ENCODE measurements at places on chromosomes 5 and 9.

GRCh38 chr9:120925535-120926396 is 830 bp downstream of the TRAF1 start:
- DNase-seq = no peak

DNA sequence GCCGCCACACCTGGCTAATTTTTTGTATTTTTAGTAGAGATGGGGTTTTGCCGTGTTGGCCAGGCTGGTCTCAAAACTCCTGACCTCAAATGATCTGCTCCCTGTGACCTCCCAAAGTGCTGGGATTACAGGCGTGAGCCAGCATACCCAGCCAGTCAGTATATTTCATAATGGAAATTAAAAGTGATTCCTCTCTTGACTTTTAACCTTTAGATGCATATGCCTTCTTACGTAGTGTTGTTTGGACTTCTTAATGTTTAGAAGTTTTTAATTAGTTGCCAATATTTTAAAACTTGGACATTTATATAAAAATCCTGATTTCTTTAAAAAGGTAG is 22.4 kb downstream of the DENND4C start:
- no peak for DNase-seq

GRCh38 chr9:79481846-79482477 is 89.8 kb upstream of the TLE4 start:
- DNase-seq = no peak

DNA sequence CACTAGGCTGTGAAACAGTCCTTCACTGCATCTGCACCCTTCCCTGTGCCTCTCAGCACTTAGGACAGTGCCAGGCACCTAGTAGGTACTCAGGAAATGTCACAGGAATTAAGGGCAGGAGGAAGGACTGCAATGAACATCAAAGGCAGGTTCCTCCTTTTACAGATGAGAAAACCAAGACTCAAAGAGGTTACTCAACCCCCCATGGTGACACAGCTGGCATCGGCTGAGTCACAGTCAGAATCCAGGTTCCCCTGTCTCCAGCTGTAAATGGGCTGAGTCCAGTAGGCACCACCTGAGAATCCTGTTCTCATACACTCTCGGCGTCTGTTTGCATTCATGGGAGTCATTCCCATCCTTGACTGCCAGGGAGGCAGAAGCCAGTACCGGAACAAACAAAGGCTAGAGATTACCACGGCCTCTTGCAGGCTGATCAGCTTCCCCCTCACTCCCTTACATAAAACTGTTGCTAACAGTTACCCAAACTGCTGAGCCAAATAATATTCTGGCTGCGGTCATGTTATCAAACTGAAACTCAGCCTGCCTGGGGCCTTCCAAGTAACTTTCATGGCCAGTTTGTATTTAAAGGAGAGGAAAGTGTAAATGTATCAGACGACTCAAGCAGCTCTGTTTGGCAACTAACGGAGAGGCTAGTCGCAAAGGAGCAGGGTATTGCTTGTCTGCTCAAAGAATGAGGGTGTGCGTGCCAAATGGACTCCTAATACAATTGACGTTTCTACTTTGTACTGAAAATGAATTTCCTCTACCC is 201.7 kb downstream of the PAPPA start:
- DNase-seq = peak; percentile 50

- DNase-seq = peak; percentile 58
Observed at GRCh38 chr5:133130387-133131118, 78.7 kb downstream of the HSPA4 start.

DNA sequence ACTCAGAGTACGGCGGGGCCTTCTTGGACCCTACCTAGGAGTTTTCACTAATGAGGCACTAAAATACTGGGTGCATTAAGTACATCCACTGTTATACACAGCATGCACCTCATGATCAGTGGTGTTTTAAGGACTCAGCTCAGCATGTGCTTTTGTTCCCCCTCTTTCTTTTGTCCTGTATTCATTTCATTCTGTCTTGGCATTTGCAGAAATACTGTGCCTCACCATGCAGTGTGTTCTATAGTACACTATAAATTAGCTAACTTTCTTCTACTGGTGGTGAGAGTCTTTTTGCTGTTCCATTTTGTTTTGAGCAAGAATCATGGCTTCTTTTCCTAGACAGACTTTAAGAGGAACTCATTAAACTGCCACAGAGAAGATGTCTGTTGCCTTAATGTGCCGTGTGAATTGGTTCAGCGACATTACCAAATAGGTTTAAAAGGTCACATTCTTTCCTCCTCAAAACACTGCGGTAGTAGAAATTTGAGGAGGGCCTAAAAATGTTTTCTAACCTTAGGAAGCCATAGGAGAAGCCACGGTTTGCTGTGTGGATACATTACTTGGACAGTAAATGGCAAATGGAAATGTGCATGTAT is 276.6 kb downstream of the MAST4 start:
- no peak for DNase-seq

DNA sequence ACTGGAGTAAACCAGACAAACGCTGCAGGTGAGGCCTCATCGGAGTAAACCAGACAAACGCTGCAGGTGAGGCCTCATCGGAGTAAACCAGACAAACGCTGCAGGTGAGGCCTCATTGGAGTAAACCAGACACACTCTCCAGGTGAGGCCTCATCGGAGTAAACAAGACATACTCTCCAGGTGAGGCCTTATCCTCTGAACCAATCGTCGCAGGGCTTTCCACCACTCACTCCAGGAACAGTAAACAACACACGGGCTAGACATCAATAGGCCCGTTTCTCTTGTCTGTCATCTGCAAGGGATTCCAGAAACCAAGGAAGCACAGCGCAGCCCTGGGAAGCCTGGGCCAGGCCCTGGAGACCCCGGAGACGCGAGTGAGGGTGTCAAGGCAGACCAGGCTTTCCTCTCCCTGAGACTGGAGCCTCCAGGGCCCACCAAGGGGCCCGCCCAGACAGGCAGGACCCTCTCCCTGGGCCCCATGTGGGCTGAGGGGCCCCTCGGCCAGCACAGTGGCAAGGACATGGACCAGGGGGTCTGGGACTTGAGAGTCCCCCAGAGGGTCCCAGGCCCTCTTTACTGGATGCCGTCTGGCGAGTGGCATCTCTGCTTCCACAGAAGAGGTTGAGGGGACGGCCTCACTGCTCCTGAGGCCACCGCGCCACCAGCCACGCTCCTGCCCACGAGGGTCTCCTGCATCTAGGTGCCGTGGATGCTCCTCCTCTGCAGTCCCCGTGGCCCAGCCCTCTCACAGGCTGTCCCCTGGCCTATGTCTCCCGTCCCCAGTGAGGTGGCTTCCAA is 26.4 kb upstream of the NSMF start:
- DNase-seq = no peak
